ENCODE measurements at places on chromosomes 4 and X.

DNA sequence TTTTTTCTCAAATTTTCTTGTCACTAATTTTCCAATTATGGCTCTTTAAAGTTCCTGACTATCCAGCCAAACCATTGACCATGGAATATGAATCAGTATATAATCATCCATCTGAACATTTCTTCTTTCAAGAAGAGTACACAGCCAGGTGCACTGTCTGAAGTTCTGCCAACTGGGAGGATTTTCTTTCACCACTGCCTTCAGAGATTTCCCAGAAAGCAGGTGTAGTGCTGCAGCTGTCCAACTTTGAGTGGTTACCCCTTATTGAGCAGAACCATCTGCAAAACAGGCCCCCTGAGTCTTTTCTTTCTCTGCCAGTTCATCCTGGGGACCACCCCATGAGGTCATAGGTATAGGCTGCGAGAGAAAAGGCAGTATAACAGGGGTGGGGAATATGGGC is 1213.2 kb downstream of the RAPGEF2 start:
- no peak for DNase-seq

- no peak for DNase-seq
Observed at GRCh38 chrX:140292961-140293360, 211.9 kb downstream of the SOX3 start.

GRCh38 chrX:13287816-13288215 is 32.0 kb downstream of the ATXN3L start:
- DNase-seq: no peak

- DNase-seq: no peak
Observed at GRCh38 chr4:80438016-80438415, 102.5 kb downstream of the CFAP299 start.

DNA sequence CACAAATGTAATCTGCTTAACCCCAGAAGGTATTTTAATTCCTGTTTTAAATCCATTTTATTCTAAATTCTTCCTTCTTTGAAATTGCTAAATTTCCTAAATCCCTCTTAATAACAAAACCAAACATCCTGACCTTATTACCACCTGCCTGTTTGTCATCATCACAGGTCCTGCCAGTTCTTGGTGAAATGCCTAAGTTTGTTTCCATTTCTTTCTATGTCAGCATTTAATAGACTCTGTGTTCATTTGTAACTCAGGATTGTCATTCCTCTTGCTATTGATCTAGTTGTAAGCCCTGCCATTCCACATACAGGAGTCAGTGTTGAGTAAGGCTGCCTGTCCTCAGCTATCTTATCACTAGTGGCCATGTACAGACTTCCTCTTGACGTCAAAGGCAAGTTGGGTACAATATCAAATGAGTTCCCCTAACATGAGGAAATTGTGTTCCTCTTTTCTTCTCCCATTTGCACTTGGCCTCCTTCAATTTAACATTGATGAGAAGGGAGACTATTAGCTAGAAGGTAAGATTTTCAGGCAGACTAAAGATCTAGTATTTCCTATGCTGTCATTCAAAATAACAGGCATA is 440.1 kb downstream of the AFF2 start:
- no peak for DNase-seq

- DNase-seq: no peak
Observed at GRCh38 chr4:155010376-155010775, 198.1 kb upstream of the NPY2R start.

Measured in HEK293T (cell line).